ENCODE measurements at places on chromosomes 7 and 10.

DNA sequence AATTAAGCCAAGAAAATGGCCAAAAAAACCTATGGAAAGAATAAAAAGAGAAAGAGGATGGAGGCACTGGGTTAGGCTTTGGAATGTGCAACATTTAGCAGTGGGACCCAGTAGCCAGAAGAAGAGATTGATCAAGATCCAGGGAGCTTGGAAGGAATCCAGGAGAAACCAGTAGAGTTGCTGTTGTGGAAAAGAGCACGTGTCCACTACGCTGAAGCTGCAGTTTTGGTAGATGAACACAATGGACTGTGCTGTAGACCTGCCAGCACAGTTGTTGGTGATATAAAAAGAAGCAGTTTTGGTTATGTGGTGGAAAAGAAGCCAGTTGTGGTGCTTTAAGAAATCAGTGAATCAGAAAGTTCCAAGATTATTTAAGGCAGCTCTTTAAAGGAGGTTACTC is 802.2 kb upstream of the POM121L12 start:
- DNase-seq, result no peak

DNA sequence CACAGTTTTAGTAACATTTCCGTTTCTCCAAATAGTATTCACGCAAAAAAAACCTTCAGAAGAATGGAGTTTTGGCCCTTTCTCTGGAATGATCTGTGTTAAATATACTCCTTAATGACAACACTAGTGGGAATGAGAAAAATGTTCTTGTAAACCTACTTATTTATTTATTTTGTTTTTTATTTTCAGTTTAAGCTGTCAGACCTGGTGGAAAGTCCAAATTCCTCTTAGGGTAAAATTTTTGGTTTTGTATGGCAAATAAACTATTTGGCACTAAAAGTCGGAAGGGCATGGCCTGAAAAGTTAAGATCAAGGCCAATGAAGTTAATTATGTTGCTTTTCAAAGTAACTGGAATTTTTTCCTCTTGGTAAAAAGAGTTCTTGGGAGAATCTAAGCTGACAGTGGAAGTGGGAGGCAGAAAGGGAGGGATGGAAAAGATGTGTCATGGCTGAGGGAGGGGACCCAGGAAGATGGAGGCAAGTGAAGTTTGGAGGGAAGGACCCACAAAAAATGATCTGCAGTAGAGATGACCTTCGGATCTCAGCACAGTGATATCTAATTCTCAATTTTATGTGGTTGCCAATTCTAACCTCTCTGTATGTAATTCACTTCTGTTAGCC is 33.5 kb upstream of the VPS41 start:
- no peak for DNase-seq

DNA sequence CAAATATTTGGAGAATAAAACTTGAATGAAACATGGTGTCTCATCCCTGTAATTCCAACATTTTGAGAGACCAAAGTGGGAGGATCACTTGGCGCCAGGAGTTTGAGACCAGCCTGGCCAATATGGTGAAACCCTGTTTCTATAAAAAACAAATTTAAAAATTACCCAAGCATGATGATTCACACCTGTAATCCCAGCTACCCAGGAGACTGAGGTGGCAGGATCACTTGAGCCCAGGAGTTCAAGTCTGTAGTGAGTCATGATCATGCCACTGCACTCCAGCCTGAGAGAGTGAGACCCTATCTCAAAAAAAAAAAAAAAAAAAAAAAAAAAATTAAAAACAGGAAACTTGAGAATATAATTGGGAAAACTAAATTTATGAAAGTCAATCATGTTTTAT is 481.1 kb downstream of the SEMA3D start:
- DNase-seq, result no peak

GRCh38 chr7:4556868-4557793 is 125.0 kb upstream of the FOXK1 start:
- DNase-seq, result no peak

GRCh38 chr10:102147561-102147960 is 4.6 kb upstream of the NOLC1 start:
- DNase-seq, result no peak

Data from stimulated activated CD4-positive, alpha-beta T cell treated with anti-CD3 and anti-CD28 coated beads, Interleukin-1b, Interleukin-23, amount 100 ng/mL, for 1 hour (primary cell).